GM10248 (cell line): ENCODE measurements at places on chromosomes 5 and 9.

DNA sequence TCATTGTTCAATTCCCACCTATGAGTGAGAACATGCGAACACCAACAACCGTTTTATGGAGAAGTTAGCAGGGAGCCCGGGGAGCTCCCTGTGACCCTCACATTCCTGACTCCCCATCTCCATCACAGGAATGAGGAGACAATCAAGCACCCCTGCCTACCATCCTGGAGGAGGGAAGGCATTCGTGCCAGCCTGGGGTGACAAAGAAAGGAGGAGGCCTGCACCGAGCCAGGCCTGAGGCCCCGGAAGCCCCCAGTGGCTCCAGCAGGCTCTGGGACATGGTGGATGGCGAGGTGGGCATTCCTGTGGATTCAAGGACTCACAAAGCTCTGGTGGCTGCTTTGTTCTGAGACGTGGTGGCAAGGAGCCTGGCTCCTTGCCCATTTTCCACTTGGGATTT is 36.5 kb upstream of the UGT3A1 start:
- no peak for DNase-seq

- DNase-seq = no peak
Observed at GRCh38 chr5:1670351-1670750, 129.3 kb downstream of the MRPL36 start.

- DNase-seq = no peak
Observed at GRCh38 chr5:66777868-66778267, 181.7 kb downstream of the MAST4 start.

- DNase-seq = no peak
Observed at GRCh38 chr9:37969558-37970300, 65.8 kb upstream of the SLC25A51 start.

DNA sequence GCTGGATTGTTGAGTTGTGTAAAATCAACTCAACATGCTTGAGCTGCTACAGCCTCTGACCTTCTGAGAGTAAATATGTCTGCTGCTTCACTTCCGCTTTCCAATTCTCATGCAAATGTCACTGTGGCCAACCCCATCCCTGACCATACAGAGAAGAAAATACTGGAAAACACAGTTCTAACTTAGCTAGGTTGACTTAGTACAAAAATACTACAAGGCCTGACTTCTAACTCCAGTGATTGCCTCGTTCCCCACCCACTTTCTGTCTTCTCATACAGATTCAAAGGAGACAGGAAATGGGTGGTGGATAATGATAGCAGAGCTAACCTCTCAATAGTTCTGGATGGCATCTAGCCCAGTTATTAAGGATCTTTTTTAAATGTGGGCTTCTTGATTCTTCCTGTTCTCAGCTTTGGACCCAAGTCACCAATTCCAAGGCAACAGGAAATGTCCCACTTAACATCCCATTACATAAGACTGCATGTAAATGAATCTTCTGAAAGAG is 226.6 kb upstream of the SLC24A2 start:
- no peak for DNase-seq

GRCh38 chr5:139457653-139458306 is 4.8 kb downstream of the ECSCR start:
- DNase-seq = no peak

GRCh38 chr9:124196814-124197176 is 61.0 kb upstream of the NEK6 start:
- DNase-seq = no peak

- no peak for DNase-seq
Observed at GRCh38 chr5:16304846-16305245, 125.3 kb upstream of the MARCHF11 start.
